H7 (cell line): ENCODE measurements at places on chromosomes 5 and 9.

DNA sequence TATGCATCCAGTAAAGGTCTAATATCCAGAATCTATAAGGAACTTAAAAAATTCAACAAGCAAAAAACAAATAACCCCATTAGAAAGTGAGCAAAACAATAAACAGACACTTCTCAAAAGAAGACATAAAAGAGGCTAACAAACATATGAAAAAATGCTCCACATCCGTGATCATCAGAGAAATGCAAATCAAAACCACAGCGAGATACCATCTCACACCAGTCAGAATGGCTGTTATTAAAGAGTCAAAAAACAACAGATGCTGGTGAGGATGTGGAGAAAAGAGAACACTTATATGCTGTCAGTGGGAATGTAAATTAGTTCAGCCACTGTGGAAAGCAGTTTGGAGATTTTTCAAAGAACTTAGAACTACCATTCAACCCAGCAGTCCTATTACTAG, 86.1 kb downstream of the WWC1 start:
- DNase-seq: no peak

DNA sequence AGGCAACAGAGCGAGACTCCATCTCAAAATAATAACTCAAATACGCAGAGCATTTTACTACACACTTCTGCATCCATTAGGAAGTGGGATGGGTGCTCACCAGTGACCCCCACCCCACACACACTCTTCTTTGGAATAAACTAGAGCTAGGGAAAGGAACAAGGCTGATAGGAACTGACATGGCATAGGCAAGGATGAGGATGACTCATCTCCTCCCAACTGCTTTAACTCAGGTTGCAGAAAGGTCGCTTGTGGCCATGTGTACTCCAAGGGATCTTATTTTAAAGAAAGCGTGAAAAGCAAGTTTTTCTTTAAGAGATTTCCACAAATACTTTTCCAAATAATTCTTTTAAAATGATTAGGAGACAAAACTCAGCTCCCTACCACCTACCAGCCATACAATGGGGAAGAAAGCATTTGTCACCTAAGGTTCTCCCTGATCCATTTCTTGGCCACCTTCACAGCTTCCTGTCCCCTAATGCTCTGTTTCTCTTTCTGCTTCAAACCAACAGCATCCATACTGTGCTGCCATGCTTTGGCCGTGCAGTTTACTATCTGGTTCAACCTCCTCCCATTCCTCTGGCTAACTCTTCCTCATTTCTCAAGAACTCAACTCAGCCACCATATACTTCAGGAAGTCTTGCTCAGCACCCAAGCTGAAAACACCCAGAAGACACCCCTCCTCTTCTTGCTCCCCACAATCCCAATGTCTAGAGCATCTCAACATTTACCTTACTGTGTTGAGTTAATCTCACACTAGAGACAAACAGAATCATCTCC, 211.9 kb downstream of the ACTL7B start:
- DNase-seq: no peak

GRCh38 chr5:67033880-67034651, 162.5 kb downstream of the CD180 start:
- no peak for DNase-seq

GRCh38 chr5:151757233-151758140, 944 bp downstream of the ATOX1 start:
- peak; percentile 36 for DNase-seq

DNA sequence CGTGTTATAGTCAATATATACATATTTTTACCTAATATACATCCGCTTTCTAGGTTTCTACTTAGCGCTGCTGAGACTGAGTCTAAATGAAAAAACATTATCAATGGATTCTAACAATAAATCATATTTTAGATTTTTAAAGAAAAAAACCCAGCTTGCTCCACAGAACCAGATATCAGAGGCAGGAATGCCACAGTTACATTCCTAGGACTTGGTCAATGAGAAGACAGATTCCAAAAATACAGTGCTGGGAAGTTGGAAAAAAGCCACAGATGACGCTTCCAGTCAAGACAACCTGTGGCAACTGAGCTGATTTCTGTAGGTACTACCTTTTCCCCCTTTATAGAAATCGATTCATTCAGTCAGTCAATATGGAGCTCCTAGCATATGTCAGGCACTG, 577 bp upstream of the CCDC112 start:
- no peak for DNase-seq

- DNase-seq: no peak
Observed at GRCh38 chr5:171703146-171703545, 82.5 kb upstream of the SMIM23 start.

GRCh38 chr5:33737697-33738096, 154.1 kb downstream of the ADAMTS12 start:
- DNase-seq: no peak

- DNase-seq: no peak
Observed at GRCh38 chr5:103821361-103821760, 258.8 kb upstream of the NUDT12 start.

- DNase-seq: no peak
Observed at GRCh38 chr5:32057187-32058096, 116.7 kb downstream of the GOLPH3 start.

DNA sequence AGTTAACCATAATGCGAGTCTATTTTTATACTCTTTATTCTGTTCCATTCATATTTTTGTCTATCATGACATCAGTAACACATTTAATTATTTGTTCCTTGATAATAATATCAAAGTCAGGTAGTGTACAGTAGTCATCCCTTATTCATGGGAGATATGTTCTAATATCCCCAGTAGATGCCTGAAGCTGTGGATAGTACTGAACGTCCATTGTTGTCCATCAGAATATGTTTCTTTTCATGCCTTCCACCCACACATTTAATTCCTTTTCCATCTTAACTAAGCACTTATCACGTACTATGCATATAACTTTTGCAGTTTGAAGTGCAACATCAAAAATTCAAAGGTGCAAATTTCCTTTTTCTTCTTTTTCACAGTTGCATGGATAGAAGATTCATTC, 53.6 kb downstream of the FER start:
- DNase-seq: no peak

GRCh38 chr5:28324174-28324573, 1285.8 kb upstream of the CDH9 start:
- no peak for DNase-seq

GRCh38 chr9:90801973-90802322, 329 bp downstream of the SYK start:
- no peak for DNase-seq

GRCh38 chr5:37787742-37788141, 52.1 kb downstream of the GDNF start:
- no peak for DNase-seq

GRCh38 chr9:4838189-4838546, 45.4 kb downstream of the RCL1 start:
- no peak for DNase-seq

- DNase-seq: peak; percentile 50
Observed at GRCh38 chr9:99103901-99104458, 933 bp upstream of the TGFBR1 start.

DNA sequence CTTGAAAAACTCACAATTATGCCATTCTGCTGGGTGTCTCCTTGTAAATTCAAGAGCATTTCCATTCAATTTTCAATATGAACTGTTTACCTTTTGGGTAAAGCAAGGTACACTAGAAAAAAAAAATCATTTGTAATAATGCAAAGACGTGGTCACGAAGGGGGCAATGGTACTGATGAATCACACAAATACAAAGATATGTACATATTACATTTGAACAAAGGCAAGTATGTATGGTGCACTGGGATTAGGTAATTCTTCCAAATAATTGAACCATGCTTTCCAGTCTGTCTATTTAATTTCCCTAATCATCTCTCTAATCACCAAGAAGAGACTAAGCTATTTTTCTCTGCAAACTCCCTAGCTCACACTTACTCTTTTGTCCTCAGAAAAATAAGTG, 63.4 kb upstream of the RNF38 start:
- DNase-seq: no peak
